Activated CD4-positive, alpha-beta T cell treated with anti-CD3 and anti-CD28 coated beads for 36 hours (primary cell): ENCODE measurements at places on chromosomes 3 and 15. TPM values are rescaled to one million over a fixed set of nuclear protein-coding genes. Genes with fewer than 3 reads are reported as not detected.

GRCh38 chr3:140469491-140469890 lies 208.4 kb upstream of the TRIM42 start:
- H3K4me1 ChIP-seq = peaks cover 2% of the 10 kb centered on the region
- no peaks in the 10 kb centered on the region for H3K36me3 ChIP-seq
- H3K27ac ChIP-seq = no peak overlapping the region
- peaks cover 4% of the 10 kb centered on the region for H3K27me3 ChIP-seq

GRCh38 chr15:39213385-39213840 lies 367.5 kb upstream of the THBS1 start:
- H3K27me3 ChIP-seq = peaks cover 6% of the 10 kb centered on the region
- H3K4me1 ChIP-seq = no peaks in the 10 kb centered on the region
- no peak overlapping the region for H3K4me3 ChIP-seq

- H3K27ac ChIP-seq = no peak overlapping the region
- H3K4me3 ChIP-seq = peak overlapping the region; percentile 36
- peak; percentile 44 for DNase-seq
Observed at GRCh38 chr15:100341239-100341749, 481 bp downstream of the ADAMTS17 start.

C2CD4A gene
- 0.73 TPM for total RNA-seq

CYP1A1 gene
- 2.0 TPM for total RNA-seq

CSPG5 gene
- 0.97 TPM for total RNA-seq

CATSPER2 gene
- total RNA-seq = 2.2 TPM
